ENCODE measurements at places on chromosomes 6 and 20.

GRCh38 chr20:15937179-15937578 is 636.1 kb downstream of the KIF16B start:
- DNase-seq, result no peak

DNA sequence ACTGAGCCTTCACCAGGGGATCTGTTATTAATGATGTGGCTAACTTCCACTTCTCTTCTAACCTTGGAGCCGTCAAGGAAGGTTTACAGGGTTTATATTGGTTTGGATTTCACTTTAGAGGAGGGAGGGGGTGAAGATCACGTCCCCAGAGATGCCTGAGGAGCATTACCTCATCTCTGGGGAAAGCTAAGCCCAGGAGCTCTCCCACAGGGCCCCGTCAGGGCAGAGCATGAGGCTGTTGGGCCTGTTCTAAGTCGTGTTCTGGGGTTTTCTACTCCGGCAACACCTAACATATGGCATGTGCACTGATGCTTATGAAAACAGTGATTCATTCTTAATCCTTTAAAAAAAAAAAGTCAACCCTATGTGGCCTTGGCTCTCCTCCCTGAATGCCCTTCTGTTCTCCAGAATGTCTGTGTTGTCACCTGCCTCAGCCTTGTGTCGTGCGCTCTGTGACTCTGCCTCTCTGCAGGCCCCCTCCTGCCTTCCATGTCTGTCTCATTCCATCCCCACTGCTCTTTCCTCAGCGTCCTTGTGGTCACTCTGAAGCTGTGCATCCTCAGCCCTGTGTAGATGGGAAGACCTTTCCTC is 97.4 kb upstream of the JARID2 start:
- DNase-seq, result no peak

DNA sequence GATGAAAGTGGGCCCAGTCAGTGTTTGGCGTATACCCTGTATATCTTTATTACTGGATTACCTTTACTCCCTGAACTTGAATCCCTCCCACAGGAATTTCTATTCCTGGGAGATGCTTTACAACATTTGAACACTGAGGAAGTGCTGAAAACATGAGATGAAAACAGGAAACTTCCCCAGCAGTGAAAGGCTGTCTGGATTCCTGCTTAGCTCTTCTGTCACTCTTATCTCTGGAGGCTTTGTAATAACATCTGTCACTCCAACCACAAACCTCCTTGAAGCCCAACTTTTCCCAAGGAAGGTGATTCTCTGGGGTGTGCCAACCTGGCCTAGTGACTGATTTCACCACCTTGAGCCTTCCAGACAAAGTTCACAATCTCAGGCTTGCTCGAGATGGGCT is 264.5 kb upstream of the BMP2 start:
- DNase-seq, result no peak

GRCh38 chr6:111358454-111358853 is 124.6 kb downstream of the REV3L start:
- DNase-seq, result no peak

DNA sequence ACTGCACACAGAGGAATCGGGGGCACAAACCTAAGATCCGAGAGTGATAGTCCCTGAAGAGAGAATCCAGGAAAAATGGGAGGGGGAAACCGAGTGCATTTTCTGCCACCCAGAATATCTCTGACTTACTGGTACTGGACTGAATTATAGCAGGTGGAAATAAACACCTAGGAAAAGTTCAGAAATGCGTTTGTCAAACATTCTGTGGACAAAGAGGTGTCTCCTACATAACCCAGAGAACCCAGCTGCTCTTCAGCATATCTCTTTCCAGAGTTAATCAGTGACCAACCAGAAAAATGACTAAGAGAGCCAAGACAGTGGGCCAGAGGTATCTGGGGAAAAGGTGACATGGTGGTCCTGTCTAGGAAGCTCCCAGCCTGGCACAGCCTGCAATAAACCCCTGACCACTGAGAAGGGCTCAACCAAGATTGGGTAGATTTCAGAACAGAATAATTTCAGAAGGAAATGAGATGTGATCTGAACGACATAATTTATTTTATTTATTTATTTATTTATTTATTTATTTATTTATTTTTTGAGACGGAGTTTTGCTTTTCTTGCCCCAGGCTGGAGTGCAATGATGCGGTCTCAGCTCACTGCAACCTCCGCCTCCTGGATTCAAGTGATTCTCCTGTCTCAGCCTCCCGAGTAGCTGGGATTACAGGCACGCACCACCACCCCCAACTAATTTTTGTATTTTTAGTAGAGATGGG is 6.0 kb upstream of the VNN1 start:
- no peak for DNase-seq

- DNase-seq, result no peak
These were observed 120.5 kb upstream of the SULF2 start for GRCh38 chr20:47905628-47906347.

DNA sequence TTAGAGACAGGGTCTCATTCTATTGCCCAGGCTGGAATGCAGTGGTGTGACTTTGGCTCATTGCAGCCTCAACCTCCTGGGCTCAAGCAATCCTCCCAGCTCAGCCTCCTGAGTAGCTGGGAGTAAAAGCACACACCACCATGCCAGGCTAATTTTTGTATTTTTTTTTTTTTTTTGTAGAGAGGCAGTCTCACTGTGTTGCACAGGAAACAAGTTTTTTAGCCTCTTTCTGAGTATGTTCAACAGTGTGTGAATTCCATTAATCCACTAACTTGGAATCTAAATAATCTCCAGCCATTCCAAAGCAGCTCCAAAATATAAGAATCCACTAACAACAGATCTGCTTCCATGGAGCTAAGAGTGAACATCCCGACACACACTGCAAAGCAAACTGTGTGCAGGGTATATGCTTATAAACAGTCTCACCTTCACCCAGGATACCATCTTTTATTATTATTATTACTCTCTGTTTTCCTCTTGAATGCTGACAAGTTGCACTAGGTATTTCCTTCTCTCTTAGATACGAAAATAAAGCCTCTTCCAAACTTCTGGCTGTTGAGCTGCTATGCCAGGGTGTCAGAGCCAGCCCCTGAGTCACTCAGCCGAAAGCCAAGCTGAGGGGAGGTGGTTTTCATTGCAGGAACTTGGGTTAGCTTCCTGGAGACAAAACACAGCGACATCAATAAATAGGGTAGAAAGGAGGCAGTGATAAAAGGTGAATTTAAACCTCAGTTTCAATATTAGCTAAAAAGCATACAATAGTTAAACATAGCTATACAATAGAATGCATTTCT is 264.9 kb downstream of the HIVEP2 start:
- peak; percentile 3 for DNase-seq

DNA sequence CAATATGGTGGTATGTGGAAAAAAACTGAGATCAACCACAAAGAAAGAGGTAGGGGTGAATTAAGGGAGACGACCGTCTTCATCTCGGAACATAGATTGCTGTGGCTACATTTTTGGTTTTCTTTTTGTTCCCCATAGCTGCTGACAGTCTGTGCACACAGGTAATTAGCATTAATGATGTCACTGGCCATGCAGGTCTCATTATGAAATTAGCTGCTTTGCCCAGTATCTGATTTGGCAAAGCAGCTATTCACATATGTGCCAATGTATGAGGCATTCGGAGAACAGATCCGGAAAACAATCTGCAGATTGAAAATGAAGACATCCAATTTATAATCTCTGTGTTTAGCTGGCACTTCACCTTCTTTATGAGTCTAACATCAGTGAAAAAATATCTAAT is 13.1 kb downstream of the NOX3 start:
- no peak for DNase-seq

DNA sequence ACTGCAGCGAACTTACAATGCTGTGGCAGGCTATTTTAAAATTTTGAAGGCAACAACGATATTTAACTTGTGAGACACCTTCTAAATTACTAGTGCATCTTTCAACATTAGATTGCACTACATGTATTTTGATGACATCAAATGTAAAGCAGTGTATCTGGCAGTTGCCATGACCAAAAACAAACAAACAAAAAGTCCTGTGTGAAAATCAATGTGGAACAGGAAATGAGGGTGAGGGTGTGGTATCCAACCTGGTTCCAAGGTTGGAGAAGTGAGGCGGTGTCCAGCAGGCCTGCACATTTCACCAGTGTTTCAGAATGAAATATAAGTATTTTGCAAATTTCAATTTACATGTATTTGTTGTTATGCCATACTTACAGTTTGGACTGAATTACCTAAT is 112.0 kb downstream of the LAMP5 start:
- no peak for DNase-seq

Measured in stimulated activated CD8-positive, alpha-beta memory T cell treated with anti-CD3 and anti-CD28 coated beads, Interleukin-7, amount 100 ng/mL, for 1 hour (primary cell).